ENCODE measurements at places on chromosomes 13 and 19.

- DNase-seq, result peak; percentile 19
These were observed 13.4 kb upstream of the TMEM86B start for GRCh38 chr19:55241935-55242464.

GRCh38 chr19:44476559-44477408 lies 23.5 kb downstream of the ZNF180 start:
- DNase-seq, result no peak

GRCh38 chr19:46670813-46671212 lies 9.8 kb upstream of the DACT3 start:
- DNase-seq, result no peak

- no peak for DNase-seq
These were observed 16.8 kb upstream of the SLC46A3 start for GRCh38 chr13:28735481-28736029.

DNA sequence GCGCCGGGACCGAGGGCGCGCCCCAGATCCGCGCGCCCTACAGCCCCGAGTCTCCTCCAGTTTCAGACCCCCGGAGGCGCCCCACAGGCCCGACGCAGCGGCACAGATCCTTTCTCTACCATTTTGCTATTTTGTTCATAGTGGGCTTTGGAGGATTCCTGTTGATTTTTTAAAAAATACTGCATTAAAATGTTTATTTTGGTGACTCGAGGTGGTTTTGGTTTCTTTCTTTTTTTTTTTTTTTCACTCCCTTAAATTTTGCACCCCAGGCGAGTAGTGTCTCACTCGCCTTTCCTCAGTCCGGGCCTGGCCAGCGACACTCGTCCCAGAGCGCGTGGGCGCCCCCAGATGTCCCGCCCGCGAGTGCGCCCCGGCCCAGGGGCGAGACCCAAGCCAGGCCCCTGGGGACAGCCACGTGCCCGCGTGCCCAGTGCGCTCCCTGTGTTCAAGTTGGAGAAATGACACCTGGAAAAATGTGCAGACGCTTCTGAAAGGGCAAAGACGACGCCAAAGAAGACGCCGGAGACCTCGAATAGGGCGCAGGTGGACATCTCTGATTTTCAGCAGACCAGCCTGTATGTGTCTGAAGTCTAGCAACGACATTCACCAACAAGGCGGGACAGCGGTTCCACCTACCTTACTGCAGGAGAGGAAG lies 471 bp upstream of the INSR start:
- DNase-seq, result peak; percentile 73

GRCh38 chr13:26380930-26381329 lies 127.0 kb downstream of the CDK8 start:
- DNase-seq, result no peak

- DNase-seq, result no peak
These were observed 9.7 kb downstream of the R3HDM4 start for GRCh38 chr19:903266-903797.

DNA sequence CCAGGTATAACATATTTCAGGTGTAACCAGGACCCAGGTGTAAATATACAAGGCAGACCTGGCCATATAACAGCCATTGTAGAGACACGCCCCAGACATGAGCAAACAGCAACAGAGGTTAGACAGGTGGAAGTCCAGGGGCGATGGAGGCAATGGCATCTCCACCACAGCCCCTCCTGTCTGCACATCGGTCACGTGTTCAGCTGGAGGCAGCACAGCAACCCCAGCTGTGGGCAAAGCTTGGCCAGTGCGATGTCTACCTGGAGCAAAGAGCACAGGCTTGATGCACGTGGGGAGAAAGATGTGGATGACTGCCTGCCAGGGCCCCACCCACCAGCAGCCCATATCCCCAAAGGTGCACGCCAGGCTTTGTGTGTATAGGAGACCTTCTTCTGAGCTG lies 4.4 kb downstream of the CYP4F2 start:
- DNase-seq, result no peak

- DNase-seq, result no peak
These were observed 666 bp downstream of the CELF5 start for GRCh38 chr19:3225169-3225485.

GRCh38 chr19:44973982-44974735 lies 19.0 kb downstream of the CLPTM1 start:
- no peak for DNase-seq

DNA sequence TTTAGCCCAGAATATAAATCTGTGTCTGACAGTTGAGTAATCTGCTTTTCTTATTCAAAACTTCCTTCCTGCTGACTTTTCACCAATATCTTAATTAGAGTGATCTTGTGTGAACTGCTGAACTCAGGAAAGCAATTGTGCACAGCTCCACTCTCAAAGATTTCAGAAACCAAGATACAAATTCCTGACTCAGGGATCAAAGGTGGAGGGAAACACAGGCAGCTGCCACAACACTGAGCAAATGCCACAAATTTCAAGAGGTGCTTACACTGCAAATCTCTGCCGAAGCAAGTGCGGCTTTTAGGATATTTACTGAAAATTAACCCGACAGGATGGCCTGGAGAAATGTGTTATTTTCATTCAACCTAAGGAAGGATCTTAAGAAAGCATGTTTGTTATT lies 111.4 kb downstream of the STOML3 start:
- DNase-seq, result no peak

DNA sequence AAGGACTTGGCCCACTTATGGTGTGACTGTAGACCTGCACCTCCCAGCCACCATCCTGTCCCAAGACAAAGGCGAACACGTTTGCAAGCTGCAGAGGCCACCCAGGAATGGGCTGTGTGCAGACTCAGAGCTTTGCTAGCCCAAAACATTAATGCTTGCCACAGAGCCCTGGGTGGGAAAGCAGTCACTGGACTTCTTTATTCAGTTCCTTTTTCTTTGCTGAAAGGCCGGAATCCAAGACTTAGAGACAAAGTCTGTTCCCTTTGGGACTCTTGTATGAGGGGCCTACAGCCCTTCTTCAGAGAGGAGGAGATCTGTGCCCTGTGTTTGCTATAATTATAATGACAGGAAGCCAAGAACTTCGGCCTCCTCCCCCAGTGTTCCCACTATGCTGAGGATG lies 167.8 kb downstream of the DLEU7 start:
- DNase-seq, result no peak

DNA sequence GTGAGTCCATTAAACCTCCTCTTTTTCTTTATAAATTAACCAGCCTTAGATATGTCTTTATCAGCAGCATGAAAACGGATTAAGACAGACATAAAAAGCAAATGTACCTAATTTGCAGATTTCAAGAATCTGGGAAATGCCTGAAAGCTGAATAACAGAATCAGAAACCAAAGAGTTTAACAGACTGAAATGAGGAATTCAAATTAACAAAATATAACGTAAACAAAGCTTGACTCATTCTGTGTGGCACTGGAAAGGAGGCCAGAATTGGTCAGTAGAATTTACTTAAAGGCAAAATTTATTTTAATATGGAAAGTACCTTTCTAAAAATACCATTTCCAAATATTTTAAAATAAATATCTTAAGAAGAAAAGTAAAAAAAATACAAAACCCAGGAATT lies 540.6 kb upstream of the HTR2A start:
- no peak for DNase-seq

GRCh38 chr13:41459432-41460073 lies 2.2 kb downstream of the RGCC start:
- DNase-seq, result no peak

- no peak for DNase-seq
These were observed 301.4 kb downstream of the KLF12 start for GRCh38 chr13:73832825-73833224.

GRCh38 chr13:76853921-76854608 lies 32.1 kb downstream of the KCTD12 start:
- DNase-seq, result no peak

- peak; percentile 79 for DNase-seq
These were observed 16.1 kb upstream of the USP29 start for GRCh38 chr19:57103573-57104277.

DNA sequence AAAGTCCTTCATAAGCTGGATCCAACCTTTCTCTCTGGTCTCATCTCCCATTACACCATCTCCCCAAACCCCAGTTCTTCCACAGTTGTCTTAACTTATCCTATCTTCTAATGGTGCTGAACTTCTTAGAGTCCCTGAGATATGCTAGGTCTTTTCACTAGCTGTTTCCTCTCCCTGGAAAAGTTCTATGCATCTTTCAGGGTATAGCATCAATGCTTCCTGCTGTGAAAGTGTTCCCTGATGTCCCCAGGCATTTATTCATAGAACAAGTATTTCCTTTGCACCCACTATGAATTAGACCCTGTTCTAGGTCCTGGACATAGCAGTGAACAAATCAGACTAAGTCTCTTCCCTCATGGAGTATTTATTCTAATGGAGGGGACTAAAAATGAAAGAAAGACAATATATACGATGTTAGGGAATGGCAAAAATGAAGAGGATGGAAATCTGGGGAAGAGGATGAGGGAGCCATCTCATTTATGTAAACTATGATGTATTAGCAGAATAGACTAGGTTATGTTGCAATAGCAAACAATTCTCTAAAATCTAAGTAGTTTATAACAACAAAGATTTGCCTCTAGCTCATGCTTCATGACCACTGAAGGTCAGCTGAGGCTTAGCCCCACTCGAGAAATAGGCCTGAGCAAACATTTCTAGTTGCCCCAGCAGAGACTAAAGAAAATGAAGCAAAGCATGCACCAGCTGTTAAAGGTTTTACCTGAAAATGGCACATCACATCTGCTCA lies 120.0 kb downstream of the CYSLTR2 start:
- no peak for DNase-seq

- no peak for DNase-seq
These were observed 44.0 kb downstream of the KLF2 start for GRCh38 chr19:16368385-16369305.

- DNase-seq, result no peak
These were observed 7.9 kb upstream of the PDE4A start for GRCh38 chr19:10412257-10412977.
